ENCODE measurements at places on chromosomes 5 and 9. TPM values are rescaled to one million over a fixed set of nuclear protein-coding genes. Genes with fewer than 3 reads are reported as not detected.

The ZNF782 gene
- 5.2 TPM for total RNA-seq

The DMAC1 gene
- total RNA-seq = 149 TPM

The TMEM252 gene
- total RNA-seq = not detected

The DAPK1 gene
- 35.5 TPM for total RNA-seq

The PCDHGA10 gene
- total RNA-seq = 0.61 TPM

The PARP8 gene
- 18.7 TPM for total RNA-seq
